Activated naive CD4-positive, alpha-beta T cell treated with anti-CD3 and anti-CD28 coated beads, Interleukin-2, amount 50 U/mL, for 16 hours (primary cell): ENCODE measurements at places on chromosomes 2 and 18.

DNA sequence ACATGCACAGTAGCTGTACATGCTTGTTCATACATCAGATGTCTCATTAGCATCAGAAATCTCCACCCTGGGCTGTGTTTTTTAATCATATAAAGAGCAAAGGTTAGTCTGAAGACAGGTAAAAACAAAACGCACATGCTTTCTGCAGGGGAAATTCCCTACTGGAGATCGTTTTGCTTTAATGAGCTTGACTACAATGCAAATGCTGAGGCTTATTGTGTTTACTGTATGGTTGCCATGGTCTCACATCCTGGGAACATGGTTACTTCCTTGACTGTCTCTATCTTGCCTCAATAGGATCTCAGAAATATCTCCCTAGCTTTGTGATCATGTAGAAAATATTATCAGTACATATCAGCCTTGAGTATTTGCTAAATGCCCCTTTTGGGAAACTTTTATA, 336.5 kb upstream of the TFPI start:
- DNase-seq = no peak

DNA sequence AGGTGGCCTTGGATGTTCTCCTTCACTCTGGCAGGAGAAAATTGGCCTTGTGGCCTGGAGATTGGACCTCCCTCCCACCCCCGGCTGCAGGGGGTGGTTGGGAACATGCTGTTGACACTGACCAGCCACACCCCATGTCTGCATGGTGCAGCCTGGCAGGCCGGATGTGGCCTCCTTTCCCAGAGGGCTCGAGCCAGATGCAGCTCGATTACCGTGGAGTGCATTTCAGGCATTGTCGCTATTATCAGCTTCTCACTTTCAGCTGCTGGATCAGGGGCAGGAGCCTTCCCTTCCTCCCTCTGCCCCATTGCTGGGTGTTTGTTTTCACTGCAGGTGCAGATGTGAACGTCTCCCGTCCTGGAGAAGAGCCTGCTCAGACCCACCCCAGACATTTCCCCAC, 211.0 kb upstream of the SIX2 start:
- DNase-seq = no peak

- no peak for DNase-seq
These were observed 1097.9 kb upstream of the CNTNAP5 start for GRCh38 chr2:122927197-122927596.

GRCh38 chr2:24077879-24078278, 1.8 kb upstream of the SF3B6 start:
- DNase-seq = no peak

GRCh38 chr2:240452462-240453256, 17.2 kb downstream of the GPC1 start:
- no peak for DNase-seq

DNA sequence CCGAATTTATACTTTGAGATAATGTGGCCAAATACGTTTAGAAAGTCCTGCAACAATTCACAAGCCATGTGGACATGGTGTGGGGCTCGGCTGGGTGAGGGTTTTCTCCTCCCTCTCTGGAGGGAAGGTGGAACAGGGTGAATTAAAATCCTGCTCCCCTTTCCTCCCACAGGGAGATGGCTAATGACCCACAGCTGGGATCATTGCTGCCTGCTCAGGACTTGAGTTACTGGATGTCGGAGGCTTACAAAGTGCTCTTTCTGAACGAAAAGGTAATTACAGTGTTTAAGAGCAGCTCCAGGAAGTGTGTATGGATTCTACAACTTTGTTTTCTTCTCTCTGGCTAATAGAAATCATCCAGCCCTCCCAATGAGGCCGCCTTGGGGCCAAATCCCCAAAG, 97.9 kb upstream of the ALKAL2 start:
- DNase-seq = no peak

DNA sequence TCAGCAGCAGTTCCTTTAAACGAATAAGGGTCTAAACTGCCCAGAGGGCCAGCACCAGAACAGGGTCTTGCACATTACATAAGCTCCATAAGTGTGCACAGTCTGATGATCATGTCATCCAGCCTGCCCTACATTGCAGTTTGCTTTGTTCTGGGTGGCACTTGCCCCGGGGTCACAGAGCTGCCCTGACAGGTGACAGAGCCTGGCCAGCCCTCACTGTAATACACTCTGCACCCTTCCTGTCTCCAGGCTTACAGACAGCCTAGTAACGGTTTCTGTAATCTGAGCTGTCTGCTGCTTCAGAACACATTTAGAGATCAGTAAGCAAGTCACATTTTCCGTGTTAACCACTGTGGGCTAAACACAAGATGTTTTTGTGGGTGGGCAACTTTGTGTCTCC, 213.3 kb downstream of the FAM210A start:
- DNase-seq = no peak

- DNase-seq = no peak
These were observed 502 bp downstream of the TUBB6 start for GRCh38 chr18:12308386-12309100.

GRCh38 chr2:145119225-145119624, 599.3 kb upstream of the ZEB2 start:
- no peak for DNase-seq

DNA sequence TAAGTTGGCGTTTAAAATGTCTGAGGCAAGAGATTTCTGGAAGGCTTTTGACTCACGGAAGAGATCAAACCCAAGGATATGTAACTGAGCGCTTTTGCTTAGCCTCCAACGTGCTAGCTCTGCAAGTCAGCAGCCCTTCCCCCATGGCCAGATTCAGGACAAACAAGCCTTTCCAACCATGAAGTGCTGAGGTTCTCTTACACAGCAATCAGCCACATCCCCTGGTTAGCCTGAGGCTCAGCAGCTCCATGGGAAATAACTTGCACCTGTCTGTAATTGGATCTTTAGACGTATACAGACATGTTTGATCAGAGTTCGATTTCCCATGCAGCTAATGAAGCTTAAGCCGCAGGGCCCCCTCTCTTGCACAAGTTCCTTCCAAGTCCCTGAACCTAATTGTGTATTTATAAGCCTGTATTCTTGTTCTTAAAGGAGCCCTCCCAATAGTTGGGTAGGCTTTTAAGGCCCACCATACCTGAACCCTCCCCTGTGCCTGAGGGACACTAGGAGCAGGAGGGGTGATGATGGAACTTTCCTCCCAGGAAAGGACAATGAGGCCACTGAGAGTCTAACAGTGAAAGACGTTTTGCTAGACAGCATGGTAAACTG, 2.1 kb upstream of the TMEM131 start:
- no peak for DNase-seq

DNA sequence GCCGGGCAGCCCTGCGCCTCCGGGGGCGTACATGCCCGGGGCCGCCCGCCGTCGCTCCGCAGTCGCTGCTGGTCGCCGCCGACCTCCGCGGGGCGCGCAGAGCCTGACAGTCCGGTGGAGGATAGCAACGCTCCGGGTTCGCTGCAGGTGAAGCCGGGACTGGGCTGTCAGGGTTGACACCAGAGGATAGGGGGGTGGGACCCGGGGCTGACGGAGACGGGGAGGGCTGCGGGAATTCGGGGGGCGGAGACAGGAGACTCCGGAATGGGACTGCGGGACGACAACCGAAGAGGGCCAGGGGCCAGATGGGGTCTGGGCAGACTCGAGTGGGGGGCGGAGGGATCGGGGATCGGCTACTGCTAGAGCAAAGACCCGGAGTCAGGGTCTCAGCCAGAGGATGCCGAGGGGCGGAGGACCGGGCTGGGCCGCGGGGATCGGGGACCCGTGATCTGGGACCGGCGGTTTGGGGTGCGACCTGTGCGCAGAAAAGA, 403 bp downstream of the TMEM127 start:
- peak; percentile 33 for DNase-seq

- DNase-seq = no peak
These were observed 44.0 kb downstream of the CAPN13 start for GRCh38 chr2:30763151-30763660.

DNA sequence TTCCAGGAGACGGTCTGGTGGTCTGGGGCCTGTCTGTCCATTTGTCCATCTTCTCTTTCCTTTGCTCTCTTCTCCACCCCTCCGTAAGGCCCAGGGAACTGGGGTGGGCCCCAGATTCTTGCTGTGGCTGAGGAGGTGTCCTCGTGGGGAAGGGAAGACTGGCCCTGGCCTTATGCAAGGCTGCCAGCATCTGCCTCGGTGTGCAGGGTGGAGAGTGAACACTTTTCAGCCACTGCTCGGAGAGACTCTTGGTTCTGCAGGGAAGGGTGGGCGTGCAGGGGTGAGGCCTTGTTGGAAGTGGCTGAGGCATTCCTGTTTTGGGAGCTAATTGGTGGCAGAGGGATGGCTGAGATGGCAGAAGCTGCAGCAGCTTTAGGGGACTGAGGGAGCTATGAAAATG, 23.0 kb downstream of the EMX1 start:
- no peak for DNase-seq

GRCh38 chr2:231683292-231684235, 24.8 kb upstream of the PTMA start:
- no peak for DNase-seq

DNA sequence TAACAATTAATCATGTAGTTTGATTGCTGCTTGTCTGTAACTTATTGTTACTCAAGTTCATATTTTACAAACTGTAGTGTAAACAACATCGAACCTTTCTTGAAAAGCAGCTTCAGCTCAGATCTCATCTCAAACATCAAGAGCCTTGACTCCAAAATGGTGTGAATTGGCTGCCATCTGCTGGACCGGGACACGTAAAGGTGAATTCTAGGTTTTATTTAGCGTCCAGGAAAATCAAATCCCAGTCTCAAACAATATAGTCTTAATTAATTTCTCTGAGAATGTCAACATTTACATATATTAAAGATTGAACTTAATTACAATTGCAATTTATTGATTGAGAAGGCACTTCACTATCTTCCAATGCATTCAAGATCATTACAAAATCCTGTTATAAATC, 453.0 kb downstream of the GALR1 start:
- DNase-seq = no peak

GRCh38 chr18:2002151-2002550, 569.2 kb downstream of the METTL4 start:
- no peak for DNase-seq

- DNase-seq = no peak
These were observed 569.7 kb downstream of the RIT2 start for GRCh38 chr18:42545825-42546224.

DNA sequence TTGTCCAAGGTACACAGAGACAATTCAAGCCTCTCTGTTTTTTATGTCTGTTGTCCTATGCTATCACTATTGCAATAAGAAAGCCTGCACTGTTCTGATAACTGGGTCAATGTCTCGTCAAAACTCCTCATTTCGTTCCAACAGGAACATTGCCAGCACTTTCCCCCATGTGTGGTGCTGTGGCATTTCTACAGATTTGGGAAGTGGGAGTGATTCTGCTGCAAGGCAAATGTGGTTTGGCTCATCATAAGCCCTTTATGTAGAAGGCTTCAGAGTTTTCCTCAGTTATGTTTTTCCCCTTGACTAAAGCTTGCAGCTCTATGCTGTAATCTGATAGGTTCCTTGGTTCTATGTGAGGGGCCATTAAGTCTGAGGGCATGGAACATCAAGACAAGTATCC, 324.1 kb upstream of the TCF4 start:
- no peak for DNase-seq

DNA sequence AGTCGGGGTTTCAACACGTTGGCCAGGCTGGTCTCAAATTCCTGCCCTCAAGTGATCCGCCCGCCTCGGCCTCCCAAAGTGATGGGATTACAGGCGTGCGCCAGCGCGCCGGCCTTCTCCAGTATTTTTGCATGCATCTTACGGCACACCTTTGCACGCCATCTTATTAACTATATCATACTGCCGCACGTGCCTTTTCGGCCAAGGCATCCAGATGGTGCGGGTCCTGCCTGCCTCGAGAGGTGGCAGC, 765 bp upstream of the ING5 start:
- no peak for DNase-seq

- no peak for DNase-seq
These were observed 100.9 kb downstream of the TSN start for GRCh38 chr2:121856360-121856759.

- no peak for DNase-seq
These were observed 1435.7 kb downstream of the LRP1B start for GRCh38 chr2:140695155-140695554.

DNA sequence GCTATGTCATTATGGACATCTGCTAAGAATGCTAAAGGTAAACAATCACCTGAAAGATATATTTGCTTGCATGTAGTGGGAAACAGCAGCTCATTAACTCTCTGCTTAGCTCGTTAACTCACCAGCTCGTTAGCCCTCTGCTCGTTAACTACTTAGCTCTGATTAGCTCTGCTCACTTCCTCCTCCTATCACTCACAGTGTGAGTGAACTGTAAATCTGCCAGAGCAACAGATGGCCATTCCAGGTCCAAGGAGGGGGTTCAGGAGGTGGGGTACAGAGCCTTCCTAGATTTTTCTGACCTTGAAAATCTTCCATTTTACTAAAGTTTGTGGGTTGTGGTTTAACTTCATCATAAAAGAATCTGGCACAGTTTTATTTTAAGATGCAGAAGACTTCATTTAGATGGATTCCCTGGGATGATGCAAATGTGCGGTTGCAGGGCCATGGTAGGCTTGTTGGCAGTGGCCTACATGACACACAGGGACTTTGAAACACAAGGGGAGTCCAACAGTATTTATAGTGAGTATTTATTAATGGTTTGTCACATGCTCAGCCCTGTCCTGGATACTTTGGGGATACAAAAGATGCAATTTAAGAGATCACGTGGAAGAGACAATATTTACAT, 1633.7 kb upstream of the CELF4 start:
- DNase-seq = no peak

DNA sequence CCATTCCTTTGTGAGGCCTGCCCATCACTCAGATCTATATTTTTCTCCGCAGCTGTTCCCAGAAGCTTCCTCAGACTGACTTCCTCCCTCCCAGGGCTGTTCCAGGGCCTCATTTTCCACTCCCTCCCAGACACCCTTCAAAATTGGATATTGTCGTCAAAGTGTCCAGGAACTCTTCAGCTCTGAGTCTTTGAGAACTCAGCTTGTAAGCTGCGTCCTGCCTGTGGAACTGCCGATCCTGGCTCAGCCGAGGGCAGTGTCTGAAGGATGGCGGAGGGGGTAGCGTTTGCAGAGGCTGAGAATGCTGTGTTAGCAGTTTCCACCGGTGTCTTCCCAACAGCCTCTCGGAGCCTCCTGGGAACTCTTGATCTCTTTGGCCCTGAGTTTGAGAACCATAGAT, 27.1 kb downstream of the NCK2 start:
- no peak for DNase-seq

GRCh38 chr2:127508631-127509034, 17.7 kb downstream of the IWS1 start:
- no peak for DNase-seq

DNA sequence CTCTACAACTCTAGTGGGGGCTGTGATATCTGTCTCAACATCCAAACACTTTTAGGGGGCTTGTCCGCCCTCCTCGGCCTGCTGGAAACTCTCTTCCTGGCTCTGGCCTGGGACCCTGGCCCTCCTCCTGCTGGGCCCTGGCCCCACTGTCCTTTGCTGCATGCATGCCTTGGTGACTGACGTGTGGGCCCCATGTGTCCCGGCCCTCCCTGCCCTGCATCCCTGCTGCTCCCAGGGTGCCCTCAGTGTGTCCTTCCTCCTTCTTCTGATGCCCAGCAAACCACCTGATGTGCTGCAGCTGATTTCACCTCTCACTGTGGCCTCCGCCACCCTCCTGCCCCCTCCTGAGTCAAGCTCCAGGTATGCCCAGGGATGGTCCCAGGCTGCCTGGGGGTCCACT, 101.7 kb downstream of the SEPTIN10 start:
- DNase-seq = no peak
